Kasumi-1 (cell line): ENCODE measurements at places on chromosomes 5 and 9.
A peak's percentile ranks its signal among the peaks of the same experiment; 100 is the strongest.

- DNase-seq: peak; percentile 97
These were observed 48.8 kb downstream of the KCNIP1 start for GRCh38 chr5:170552621-170553115.

GRCh38 chr9:76591256-76591950 lies 132.4 kb downstream of the GCNT1 start:
- no peak for DNase-seq

DNA sequence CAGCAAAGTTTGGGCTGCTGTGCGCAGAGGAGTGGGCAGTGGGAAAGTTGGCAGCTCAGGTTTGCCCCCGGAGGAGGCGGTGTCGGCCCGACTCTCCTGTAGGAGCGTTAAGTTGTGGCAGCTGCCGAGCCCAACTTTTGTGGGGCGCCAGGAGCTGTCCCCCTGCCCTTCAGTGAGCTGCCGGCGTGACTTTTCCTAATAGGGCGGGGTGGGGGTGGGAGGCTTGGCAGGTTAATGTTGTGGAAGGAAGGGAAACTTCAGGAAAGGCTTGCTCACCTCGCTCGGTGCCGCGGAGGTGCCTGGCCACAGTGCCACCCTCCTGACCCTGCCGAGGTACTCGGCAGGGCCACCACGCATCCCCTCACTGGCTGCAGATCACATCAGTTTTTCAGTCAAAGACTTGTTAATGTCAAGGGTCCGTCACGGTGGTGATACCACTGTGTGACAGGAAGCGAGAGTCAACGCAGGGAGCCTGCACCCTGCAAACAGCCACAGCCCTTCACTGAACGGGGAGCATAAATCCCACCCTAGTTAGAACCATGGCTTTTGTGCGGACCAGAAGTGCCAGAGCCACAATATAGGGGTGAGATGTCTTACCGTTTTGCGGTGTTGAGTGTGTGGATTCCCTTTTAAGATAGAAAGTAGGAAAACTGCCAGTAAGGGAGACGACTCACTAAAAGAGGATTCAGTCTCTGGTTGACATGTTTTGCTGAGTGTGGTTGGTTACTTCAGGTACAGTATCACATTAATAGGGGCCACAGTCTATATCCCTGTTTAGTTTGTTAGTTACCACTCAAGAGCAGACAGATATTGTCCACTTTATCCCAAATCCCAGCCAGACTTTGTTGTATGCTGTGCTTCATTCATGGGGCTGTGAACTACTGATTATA lies 796 bp downstream of the LNPEP start:
- DNase-seq: peak; percentile 49

- DNase-seq: peak; percentile 44
These were observed 17.4 kb downstream of the MGAT1 start for GRCh38 chr5:180785121-180785781.

DNA sequence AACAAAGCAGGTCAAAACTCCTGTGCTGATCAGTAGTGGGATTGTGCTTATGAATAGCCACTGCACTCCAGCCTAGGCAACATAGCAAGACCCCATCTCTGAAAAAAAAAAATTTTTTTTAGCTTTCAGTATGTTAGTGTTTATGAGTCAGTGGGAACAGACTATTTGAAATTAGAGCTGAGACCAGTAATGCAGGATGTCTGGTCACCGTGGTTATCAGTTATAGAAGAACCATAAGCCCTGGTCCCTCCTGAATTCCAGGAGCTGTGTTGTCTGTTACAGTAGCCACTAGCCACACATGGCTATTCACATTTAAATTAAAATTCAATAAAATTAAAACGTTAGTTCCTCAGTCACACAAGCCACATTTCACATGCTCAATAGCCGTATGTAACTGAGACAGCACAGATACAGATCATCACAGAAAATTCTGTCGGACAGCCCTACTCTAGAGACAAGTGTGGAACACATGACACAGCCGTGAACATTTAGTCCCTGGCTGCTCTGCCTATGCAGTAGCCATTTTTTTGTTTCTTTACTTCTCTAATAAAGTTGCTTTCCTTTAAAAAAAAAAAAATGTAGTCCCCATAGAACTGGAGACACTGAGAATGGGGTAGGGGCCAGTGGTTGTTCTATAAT lies 96.1 kb upstream of the SAP30L start:
- no peak for DNase-seq

DNA sequence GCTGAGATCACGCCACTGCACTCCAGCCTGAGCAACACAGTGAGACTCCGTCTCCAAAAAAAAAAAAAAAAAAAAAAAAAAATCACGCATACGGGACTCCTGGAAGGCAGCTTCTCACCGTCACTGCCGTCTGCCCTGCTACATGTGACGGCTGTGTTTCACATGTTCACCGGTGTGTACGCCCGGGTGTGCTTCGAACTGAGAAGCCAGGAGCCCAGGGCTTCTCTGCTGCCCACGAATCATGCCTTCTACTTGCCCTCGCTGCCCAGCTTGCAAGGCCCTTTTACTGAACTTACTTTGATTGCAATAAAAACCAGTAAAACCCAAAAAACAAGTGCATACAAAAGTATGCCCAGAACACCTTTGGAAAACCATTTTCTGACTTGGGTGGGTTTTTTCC lies 5.8 kb upstream of the NKD2 start:
- DNase-seq: no peak

DNA sequence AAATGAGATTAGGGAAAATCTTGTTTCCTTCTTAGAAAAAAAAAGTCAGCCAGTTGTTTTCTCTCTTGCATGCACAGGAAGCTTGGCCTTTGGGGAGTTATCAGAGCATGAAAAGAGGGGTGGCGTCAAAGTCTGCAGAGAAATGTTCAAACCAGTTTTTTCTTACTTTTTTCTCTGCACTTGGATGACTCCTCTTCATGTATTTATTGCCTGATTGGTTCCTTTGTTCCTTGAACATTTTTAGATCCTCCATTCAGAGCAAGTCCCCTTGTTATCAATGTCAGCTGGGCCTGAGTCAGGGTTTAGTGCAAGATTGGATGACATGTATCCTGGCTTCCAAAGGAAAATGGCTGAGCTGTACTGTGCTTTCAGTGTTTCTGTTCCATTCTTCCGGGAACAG lies 392.6 kb upstream of the BRINP1 start:
- no peak for DNase-seq

- no peak for DNase-seq
These were observed 66.4 kb upstream of the PLPP1 start for GRCh38 chr5:55601204-55601618.

DNA sequence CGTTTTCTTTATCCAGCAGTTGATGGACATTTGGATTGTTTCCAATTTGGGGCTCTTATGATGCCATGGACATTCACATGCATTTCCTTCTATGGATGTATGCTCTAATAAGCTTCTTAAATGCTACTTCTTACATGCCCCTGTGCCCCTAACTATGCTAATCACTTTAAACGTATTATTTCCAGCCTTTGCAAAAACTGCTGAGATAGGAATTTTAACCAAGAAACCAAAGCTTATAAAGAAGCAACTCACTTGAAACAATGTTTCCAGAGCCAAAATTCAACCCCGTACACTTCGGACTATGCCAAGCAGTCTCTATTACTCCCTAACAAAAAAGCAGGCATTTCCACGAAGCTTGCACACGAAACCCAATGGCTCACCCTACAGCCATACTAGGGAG lies 545.6 kb upstream of the WWC1 start:
- DNase-seq: no peak

DNA sequence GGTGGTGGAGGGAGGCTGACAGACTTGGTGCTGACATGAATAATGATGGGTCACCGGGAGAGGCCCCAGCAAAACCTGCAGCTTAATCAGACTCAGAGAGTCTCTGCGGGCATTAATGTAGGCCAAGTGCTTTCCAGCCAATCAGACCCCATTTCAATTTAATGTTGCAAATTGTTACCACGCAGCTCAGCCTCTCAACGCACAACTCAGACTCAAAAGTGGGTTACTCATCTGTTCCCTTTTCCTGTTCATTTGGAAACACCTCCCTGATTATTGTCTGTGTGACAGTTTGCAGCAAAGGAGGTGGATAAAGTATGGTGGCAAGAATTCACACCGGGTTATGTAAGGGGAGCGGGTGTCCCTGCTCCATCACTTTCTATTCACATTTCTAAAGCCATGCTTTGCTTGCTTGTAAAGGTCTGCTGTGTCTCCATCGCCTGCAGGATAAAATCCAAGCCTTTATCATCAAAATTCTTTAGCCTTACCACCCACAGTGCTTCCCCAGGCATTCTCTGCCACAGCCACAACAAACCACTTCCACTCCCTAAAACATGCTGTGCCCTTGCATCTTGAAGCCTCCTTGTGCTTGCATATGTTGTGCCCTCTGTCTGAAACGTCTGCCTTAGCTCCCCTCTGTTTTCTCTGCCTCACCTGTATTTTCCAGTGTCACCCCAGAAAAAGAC lies 156.5 kb downstream of the ASTN2 start:
- DNase-seq: no peak

DNA sequence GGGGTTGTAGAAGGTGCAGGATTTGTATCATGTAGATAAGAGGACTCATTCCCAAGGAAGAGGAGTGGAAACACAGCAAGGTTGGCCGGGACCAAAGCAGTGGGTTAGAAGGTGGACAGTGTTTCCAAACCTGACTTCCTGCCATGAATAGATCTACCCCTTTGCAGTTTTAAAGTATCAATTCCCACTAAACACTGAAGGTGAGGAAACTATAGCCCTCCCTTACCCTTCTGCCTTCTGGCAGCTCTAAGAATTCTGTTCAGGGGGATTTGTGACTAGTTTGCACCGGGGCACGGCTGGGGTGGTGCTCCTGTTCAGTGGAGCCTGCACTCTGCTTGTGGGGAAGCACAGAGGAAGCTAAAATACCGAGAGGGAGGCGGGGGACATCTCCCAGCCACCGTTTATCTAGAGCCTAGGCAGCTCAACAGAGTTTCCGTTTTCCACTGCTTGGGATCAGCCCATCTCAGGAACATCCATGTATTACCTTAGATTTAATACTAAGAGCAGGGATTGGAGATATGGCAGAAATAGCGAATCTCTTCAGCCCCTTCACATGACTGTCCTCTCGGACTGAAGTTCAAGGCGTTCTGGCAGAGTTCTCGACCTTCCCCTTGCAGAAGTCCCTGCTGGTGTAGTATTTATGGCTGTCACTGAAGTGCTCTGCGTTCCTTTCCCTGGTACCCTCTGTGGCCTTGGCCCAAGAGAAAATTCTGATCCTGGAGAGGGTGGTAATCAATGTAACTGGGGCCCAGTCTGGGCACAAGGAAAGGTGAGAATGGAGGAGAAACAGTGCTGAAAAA lies 5.4 kb downstream of the ISL1 start:
- no peak for DNase-seq

GRCh38 chr5:124825983-124826337 lies 79.5 kb upstream of the ZNF608 start:
- DNase-seq: no peak

DNA sequence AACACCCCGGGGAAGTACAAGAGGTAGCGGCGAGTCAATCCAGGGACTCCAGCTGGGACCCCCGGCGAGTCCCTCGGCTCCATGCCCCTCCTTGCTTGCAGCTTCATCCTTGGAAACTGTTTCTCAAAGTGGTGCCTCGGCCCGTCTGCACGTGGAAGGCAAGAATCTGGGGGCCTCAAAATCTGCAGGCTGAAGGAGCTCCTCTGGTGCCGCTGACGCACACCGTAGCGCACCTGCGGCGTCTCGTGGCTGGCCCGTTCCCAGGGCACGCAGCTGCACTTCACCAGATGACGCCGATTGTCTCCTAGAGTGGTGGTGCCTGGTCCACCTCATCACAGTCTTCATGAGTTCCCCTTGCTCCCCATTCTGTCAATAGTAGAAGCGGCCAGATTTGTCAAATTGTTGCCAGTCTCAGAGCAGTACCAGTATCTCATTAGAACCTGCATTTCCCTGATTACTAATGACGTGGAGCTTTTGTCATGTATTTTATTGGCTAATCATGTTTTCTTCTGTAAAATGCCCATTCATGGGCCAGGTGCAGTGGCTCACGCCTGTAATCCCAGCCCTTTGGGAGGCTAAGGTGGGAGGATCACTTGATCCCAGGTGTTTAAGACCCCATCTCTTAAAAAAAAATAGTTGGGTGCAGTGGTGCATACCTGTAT lies 38.6 kb downstream of the GTF3C4 start:
- DNase-seq: no peak

- DNase-seq: no peak
These were observed 445.0 kb upstream of the KIF2A start for GRCh38 chr5:61860978-61861377.

GRCh38 chr5:6181147-6181729 lies 197.1 kb downstream of the MED10 start:
- no peak for DNase-seq

DNA sequence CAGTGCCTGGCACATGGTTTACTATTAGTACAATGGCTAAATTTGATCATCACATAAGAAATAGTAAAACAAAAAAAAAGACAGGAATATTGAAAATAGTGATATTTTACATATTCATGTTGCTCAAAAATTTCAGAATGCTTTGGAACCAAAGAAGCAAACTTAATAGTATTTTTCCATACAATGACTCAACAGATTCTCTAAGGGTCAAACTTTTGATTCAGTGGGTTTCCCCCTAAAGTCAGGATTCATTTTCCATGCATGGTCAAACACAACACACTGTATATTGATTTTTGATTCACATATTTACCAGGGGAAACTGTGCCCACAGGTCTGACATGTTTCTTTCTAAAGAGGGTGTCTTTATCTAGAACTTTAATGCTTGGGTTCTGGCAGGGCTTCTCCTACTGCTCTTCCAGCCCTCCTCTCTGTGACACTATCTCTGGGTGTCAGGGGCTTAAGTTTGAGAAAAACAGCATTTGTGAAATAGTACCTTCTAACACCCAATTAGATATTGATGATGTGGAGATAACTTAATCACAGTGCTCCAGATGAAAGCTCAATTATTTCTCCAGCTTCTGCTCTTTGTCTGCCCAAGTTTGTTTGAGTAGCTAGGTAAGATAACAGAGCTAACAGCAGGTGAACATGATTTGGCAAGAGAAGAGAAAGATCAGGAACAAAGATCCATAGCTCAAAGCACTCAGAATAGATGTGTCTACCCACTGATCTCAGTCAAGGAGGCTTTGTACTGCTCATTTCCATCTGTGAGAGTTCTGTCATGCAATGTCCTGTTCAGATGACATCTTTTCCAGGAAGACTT lies 35.5 kb upstream of the ELL2 start:
- DNase-seq: no peak

GRCh38 chr9:110714314-110714713 lies 45.7 kb downstream of the MUSK start:
- no peak for DNase-seq

DNA sequence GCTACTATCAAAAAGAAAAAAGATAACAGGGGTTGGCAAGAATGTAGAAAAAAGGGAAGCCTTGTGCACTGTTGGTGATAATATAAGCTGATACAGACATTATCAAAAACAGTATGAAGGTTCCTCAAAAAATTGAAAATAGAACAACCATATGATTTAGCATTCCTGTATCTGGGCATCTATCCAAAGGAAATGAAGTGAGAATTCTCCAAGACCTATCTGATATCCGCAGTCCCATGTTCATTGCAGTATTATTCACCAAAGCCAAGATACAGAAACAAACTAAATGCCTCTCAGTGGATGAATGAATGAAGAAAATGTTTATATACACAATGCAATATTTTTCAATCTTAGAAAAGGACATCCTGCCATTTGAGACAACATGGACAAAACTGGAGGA lies 1943.3 kb downstream of the MAT2B start:
- no peak for DNase-seq

GRCh38 chr5:60993875-60994571 lies 49.0 kb downstream of the NDUFAF2 start:
- DNase-seq: no peak

GRCh38 chr5:2740876-2741555 lies 10.5 kb downstream of the IRX2 start:
- DNase-seq: no peak
